SW 1271 (cell line): ENCODE measurements at places on chromosomes 3 and 15.

- no peak for DNase-seq
Observed at GRCh38 chr15:69457304-69458280, 5.0 kb downstream of the RPLP1 start.

DNA sequence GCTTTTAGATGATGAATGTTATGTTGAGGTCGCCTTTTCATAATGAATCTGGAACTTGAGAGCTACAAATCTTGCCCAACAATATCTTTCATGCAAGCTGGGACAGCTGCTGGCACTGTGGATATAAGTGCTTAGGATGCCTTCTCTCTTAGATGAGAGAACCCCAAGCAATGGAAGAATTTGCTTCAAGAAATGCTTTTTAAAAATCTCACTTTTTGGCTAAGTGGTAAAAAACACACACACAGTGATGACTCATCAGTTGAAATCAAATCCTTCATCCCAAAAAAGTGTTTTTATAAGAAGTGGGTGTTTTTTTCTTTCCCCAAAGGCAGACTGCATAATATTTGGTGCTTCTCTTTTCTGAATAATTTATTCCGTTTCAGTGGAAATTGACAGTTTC lies 38.4 kb upstream of the GALNT15 start:
- DNase-seq, result no peak

DNA sequence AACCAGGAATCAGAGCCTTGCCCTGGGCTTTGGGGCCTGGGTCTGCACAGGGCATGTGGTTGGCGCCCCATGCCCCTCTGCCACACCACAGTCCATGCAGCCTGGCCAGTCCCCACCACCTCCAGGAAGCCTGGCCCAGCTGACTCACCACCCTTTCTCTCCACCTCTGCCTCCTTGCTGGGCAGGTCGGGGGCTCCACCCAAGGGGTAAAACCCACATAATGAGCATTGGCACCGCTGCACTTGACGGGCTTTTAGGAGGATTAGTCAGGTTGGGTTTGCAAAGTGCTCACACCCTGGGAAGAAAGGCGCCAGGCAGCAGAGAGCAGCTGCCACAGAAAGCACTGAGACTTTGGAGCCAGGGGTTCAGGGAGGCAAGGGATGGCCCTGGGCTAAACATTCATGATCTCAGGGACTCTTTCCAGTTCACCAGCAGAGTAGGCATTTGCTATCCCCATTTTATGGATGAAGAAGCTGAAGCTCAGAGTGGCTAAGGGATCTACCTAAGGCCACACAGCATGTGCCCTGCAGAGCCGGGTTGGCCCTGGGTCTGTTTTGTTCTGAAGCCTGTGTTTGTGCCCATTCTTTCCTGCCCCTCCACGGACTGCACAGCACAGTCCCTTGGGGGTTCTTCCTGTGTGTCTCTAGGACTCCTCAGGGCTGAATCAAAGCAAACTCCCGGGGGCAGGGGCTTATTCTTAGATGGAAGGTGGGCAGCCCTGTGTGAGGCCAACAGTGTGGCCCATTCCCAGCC lies 113.4 kb downstream of the ETFA start:
- DNase-seq, result no peak

- DNase-seq, result no peak
Observed at GRCh38 chr3:15456321-15456720, 28.9 kb downstream of the EAF1 start.

DNA sequence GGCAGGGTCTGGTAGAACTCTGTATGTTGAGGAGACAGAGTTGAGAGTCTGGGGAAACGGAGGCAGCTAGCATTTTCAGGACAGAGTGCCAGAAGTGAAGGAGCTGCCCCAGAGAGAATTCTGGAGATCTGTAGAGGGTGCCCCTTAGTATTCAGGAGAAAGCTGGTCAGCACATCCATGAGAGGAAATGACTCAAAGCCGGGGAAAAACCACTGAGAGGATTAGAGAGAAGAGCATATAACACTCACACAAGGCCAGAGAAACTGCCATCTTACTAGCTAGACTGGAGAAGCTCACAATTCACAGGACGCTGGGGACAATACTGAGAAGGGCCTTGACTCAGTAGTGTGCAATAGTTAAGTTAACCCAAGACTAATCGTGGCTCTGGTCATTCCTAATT lies 75.7 kb upstream of the DPPA4 start:
- peak; percentile 13 for DNase-seq

GRCh38 chr3:53729159-53729558 lies 117.1 kb downstream of the CHDH start:
- DNase-seq, result no peak

GRCh38 chr3:197132916-197133530 lies 103.4 kb upstream of the MELTF start:
- DNase-seq, result no peak

DNA sequence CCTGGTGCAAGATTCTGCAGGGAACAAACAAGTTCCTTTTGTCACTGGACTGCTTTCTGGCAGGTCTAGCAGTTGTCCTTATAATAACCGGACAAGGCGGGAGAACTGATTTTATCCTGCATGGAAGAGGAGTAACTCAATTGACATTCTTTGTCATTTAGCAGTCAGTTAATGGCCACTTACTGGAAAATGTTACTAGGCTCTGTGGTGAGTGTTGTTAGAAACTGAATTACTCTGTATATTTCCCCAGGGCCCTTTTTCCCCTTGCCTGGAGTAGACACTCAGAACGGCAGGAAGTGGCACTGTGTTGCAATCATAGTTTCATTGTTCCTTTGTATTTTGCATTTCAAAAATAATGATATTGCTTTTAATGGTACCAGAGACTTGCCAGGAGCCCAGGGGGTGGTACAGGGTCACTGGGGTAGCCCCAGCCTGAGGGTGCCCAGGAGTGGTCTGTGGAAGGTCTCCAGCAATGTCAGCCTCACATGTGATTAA lies 318.6 kb upstream of the LRRFIP2 start:
- DNase-seq, result no peak

GRCh38 chr3:175018946-175019727 lies 160.0 kb downstream of the NAALADL2 start:
- DNase-seq, result no peak

GRCh38 chr3:189166321-189166720 lies 5.5 kb upstream of the TPRG1 start:
- DNase-seq, result no peak

GRCh38 chr15:101138913-101139880 lies 112.7 kb downstream of the CHSY1 start:
- no peak for DNase-seq

DNA sequence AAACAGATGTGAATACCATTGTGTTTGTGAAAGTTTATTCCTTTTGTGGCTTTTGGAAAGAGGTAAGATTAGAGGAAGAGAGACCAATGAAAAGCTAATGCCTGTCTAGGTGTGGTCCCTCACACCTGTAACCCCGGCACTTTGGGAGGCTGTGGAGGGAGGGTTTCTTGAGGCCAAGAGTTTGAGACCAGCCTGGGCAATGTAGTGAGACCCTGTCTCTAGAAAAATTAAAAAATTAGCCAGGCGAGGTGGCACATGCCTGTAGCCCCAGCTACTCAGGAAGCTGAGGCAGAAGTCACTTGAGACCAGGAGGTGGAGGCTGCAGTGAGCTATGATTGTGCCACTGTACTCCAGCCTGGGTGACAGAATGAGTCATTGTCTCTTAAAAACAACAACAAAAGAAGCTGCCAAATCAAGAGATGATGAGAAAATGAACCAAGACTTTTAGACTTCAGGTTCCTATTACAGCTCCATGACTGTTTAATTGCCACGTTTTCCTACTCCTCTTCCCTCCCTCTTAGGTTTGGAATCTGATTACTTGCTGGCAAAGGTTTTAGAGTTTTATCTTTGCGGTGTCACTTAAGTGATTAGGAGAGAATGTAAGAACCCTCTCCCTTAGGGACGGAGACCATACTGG lies 68.7 kb downstream of the CGNL1 start:
- no peak for DNase-seq

DNA sequence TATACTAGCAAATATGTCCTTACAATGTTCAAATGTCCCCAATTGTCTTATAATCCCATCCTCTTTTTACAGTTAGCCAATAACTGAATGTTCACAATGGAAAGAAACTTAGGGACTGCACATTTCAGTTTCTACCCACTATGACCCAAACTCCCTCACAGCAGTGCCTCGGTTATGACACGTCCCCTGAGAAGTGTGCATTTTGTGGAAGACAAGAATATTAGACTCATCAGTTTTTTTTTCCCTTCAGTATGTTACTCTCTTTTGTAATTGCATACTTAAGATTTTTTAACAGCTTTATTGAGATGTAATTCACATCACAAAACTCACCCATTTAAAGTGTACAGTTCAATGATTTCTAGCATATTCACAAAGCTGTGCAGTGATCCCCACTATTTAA lies 64.8 kb downstream of the IGF2BP2 start:
- no peak for DNase-seq

DNA sequence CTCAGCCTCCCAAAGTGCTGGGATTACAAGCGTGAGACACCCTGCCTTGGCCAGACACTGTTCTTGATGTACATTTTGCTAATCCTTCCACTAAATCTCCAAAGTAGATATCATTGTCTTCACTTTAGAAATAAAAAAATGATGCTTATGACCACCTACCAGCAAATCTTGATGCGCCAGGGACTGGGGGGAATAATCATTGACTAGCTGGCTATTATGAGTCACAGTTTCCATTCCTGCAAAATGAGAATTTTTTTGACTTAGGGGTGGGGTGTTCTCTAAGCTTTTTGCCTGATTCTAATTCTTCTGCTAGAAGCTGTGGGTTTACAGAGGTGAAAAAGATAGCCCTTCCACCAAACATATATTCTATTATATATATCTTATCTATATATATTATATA lies 17.1 kb upstream of the RFC4 start:
- DNase-seq, result no peak

- no peak for DNase-seq
Observed at GRCh38 chr3:60798456-60798855, 452.8 kb downstream of the FHIT start.

GRCh38 chr3:135495891-135496290 lies 469.6 kb upstream of the PPP2R3A start:
- DNase-seq, result no peak

GRCh38 chr15:43316016-43316970 lies 14.1 kb downstream of the LCMT2 start:
- no peak for DNase-seq

DNA sequence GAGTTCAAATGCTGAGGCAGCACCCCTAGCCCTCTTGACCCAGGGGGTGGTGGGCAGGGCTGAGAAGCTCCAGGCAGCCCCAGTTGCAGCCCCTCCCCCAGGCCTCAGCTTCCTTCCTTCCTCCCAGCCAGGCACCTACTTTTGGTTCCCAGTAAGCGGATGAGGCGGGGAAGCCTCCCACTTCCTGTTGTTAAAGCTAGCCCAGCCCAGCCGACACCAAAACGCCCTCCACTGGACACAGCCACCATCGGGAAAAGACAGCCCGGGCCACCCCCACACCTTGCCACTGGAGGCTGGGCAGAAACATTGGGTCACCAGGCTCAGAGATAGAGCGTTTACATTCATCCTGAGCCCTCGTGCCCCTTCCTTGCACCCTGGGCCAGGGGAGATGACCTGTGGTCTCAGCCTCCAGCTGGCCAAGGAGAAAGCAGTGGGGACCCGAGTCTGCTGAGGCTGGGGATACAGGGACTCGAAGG lies 3.5 kb downstream of the DUSP7 start:
- peak; percentile 74 for DNase-seq

GRCh38 chr3:64961301-64961700 lies 273.5 kb upstream of the ADAMTS9 start:
- no peak for DNase-seq

DNA sequence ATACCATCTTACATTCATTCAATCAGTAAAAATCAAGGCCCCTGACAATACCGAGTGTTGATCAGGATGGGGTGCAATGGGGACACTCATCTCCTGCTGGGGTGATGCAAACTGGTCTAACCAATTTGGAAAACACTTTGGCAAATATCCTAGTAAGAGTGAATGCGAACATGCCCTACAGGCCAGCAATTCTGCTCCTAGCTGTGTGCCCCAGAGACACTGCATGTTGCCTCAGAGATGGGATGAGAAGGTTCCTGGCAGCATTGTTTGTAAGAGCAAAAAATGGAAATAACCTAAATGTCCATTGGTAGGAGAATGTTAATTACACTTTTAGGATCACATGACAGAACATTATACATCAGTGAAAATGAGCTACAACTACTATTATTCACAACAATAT lies 4.7 kb downstream of the LINGO1 start:
- no peak for DNase-seq

DNA sequence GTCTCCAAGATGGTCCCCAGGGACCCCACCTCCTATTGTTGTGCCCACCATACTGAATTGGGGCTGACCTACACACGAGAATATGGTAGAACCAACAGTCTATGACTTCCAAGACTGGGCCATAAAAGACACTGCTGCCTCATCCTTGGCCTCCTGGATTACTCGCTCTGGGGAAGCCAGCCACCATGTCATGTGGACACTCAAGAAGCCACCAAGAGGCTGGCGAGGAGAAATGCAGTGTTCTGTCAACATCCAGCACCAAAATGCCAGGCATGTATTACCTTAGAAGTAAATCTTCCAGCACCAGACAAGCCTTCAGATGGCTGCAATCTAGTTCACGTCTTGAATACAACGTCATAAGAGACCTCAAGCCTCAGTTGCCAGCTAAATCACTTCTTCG lies 17.1 kb upstream of the TPM1 start:
- no peak for DNase-seq

- no peak for DNase-seq
Observed at GRCh38 chr3:189632242-189632641, 1.1 kb downstream of the TP63 start.

GRCh38 chr3:172746475-172746874 lies 4.1 kb upstream of the ECT2 start:
- DNase-seq, result no peak

GRCh38 chr3:172846103-172846561 lies 95.6 kb downstream of the ECT2 start:
- no peak for DNase-seq

- no peak for DNase-seq
Observed at GRCh38 chr3:192514754-192515663, 212.3 kb downstream of the FGF12 start.

- no peak for DNase-seq
Observed at GRCh38 chr3:38021196-38021595, 8.2 kb downstream of the PLCD1 start.

DNA sequence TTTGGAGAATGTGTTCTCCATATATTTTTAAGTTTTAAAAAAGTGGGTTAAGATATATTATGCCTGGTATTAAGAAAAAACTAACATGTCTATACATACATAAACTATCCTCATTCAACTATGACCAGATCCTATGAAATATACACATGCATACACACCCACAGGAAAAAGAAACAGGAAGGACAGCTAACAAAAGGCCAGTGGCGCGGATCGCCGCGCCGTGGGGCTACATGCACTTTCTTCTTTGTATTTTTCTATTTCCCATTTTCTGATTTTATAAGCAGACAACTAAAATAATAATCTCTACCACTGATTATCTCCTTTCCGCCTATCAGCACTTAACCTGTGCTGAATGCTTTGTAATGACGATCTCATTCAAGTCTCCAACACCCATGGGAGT lies 160.1 kb downstream of the OR4M2 start:
- no peak for DNase-seq

DNA sequence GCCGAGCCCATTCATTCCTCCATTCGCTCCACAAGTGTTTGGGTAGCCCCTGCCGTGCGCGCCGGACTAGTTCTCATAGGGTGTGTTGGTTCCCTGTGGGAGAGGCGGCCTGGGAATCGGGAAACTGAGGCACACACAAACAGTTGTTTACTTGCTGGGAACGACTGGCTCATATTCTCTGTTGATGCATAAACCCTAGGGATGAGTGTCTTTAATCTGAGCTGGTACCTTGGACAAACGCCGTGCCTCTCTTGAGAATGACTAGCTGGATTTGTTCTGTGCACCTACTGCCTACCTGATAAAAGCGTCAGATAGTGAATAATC lies 737 bp downstream of the DNAJA4 start:
- no peak for DNase-seq

GRCh38 chr3:41394896-41395295 lies 195.6 kb downstream of the CTNNB1 start:
- no peak for DNase-seq

GRCh38 chr3:65806600-65806999 lies 232.1 kb downstream of the MAGI1 start:
- no peak for DNase-seq
